Activated T-cell treated with anti-CD3 and anti-CD28 coated beads for 48 hours (primary cell): ENCODE measurements at places on chromosomes 12 and 14.

DNA sequence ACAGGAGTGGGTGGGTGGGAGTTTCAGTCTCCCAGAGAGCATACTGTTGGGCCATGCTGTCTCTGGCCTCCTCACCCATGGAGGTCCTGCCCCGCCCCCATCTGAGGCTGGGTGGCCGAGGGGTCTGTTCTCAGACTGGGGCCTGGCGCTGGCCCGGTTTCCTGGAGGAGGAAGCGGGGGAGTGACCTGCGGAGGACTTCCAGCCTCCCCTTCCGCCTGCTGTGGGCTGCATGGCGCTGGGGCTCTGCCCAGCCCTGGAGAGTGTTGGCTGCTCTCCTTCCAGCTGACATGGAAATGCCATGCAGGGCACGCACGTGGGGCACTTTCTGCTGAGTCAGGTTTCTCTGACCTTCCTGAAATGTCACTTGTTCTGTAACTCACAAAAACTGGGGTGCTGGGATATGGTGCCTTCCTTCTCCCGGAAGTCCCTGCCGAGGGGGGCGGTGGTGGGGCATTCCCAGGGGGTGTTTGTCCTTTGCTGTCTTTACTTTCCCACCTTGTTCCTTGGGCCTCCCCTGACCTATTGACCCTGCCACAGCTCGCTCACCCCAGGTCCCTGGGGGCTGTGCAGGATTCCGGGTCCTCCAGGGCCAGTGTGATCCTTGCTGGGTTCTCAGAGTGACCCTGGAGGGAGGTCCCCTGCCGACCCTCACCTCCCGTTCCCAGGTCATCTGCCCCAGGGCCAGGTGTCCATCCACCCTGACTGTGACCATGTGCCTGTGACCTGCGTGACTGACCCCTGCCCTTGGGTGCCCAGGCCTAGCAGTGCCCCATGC, 23.6 kb downstream of the PACS2 start:
- no peak for DNase-seq

DNA sequence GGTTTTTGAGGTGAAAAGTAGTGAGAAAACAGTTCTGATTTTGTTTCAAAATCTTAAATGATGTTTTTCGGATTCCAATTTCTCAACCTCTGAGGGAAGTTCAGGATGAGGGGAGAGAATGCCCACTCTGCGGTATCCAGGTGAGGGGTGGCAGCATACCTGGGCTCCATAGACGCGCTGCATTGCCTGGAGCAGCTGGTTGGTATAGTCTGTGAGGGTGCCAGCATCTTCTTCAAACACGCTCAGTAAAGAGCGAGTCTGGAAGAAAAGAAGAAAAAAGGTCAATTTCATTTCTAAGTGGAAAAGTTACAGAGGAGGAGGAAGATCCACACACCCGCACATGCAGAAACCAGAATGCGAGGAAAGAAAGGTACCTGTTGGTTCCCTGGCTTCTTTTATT, 7.0 kb downstream of the APPL2 start:
- DNase-seq = no peak

DNA sequence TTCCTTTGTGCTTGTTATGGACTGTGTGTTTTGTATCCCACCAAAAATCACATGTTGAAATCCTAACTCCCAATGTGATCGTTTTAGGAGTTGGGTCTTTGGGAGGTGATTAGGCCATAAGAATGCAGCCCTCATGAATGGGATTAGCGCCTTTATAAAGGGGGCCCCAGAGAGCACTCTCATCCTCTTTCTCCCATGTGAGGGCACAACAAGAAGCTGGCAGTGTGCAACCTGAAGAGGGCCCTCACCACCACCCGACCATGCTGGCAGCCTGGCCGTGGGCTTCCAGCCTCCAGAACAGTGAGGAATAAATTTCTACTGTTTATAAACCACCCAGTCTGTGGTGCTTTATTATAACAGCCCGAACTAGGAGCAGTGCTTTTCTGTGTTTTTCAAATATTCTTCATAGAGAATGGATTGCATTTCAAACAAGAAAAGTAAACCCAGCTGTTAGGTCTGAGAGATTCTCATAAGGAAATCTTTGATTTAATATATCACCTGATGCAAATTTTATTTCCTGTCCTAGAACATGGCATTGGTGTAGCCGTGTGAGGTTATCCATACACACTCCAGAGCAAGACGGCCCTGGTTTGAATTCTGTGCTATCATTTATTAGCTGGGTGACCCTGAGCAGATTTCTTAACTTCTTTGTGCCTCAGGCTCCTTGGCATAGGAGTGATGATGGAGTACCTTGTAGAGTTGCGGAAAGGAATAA, 27.8 kb downstream of the HSPB8 start:
- no peak for DNase-seq

DNA sequence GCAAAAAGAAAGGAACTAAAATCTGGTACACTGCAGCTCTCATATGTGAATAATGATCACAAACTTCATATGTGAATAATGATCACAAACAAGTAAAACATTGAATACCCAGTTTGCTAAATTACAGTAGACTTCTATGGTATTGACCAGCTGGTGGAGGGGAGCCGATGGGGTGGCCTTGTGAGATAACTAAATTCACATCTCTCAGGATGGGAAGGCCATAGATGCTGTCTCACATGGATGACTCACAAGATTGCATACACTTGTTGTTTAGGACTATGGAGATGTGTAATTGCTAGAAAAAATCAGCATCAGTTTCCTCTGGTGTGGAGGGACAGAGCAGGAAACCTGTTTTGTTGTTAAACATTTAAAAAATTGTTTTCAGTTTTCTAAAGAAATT, 49.2 kb downstream of the ACACB start:
- DNase-seq = no peak

- DNase-seq = no peak
Observed at GRCh38 chr12:64678835-64679234, 68.5 kb downstream of the RASSF3 start.

- DNase-seq = no peak
Observed at GRCh38 chr12:93032758-93033157, 103.7 kb upstream of the EEA1 start.

GRCh38 chr12:100273782-100274181, 6.8 kb downstream of the SCYL2 start:
- DNase-seq = no peak

GRCh38 chr12:94615260-94616181, 34.8 kb downstream of the TMCC3 start:
- no peak for DNase-seq

DNA sequence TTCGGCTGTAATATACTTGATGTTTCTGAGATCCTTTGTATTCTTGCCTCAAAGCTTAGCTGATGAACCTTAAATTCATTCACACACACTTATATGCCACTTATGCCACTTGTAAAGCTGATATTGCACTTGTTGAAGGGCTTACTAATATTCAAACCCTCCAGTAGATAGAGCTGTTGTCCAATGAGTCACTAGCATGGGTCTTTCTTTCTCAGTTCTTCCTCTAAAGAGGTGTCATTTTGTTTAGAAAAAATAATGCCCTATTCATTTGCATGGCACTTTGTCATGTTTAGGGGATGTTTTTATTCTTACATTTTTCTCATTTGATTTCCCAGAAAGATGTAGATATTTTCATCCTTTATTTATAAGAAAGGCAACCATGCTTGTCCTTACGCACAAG, 56.4 kb downstream of the MON2 start:
- no peak for DNase-seq

DNA sequence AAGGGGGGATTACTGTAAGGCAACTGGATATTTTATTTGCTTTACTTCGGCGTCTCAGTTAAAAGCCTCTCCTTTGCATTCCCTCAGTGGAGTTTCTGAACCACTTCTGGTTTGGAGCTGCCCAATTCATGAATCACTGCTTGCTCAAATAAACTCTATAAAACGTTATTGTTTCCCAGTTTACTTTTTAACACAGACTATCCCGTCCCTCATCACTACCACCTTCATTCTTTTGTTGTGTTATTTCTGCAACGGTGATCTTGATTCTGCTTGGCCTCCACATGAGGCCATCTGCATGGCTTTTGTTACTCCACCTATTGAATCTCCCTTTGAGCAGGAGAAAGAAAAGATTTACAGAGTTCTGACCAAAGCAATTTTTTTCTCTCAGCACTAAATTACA, 104.0 kb upstream of the PLEKHA5 start:
- DNase-seq = no peak

- no peak for DNase-seq
Observed at GRCh38 chr14:62673014-62673755, 372.1 kb downstream of the KCNH5 start.

DNA sequence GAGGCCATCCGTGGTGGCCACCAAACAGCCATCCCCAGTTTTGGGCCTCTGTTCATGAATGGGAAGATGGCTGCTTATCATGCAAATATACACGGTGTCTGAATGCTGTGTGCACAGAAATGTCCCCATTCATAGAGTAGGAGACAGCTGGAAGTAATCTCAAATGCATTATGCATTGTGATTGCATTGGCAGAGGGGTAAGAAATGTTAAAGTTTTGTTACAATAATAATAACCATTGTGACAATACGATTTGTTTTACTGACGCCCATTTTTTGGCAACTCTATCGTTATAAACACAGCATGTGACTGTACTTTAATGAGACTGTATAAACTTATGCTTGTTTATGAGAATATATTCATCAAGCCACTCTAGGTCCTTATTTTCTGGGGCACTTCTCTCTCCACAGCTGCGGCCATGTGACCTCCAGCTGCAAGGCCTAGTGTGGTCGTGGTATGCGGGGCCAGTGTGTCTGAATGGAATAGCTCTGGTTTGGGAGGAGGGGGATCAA, 474.3 kb downstream of the VRK1 start:
- DNase-seq = no peak
